ENCODE measurements at places on chromosomes 5 and 9.

DNA sequence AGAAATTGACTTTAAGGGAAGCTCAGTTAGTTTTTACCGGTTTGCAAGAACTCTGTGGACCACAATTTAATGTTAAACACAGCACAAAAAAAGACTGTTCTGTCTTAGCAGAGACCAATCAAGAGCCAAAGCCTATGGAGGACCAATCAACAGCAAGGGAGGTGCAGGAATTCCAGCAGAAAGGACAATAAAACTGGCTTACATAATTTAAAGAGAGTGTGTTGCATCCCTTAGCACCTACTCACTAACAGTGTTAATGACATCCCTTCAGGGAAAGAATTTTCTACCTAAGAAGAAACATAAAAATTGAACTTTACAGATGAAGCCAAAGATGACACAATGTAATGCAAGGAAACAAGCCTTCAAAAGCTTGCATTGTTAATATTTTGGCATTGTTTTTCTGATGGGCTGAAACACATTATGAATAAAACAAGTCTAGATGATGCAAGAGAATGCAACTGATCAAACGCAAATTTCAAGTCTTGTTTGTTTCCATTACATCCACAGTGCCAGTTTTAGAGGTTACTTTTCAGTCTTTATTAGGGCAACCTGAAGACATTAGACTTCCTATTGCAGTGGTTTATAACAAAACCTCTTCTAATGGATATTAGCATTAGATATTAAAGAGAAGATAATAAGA is 111.3 kb upstream of the FST start:
- DNase-seq = no peak
- H3K4me3 ChIP-seq = no peak overlapping the region
- peak overlapping the region; percentile 9 for H3K27ac ChIP-seq
- no peaks in the 10 kb centered on the region for H3K36me3 ChIP-seq

- H3K4me1 ChIP-seq = no peaks in the 10 kb centered on the region
- no peaks in the 10 kb centered on the region for H3K36me3 ChIP-seq
- H3K4me3 ChIP-seq = no peak overlapping the region
- H3K27me3 ChIP-seq = no peaks in the 10 kb centered on the region
- DNase-seq = no peak
Measured at GRCh38 chr5:29197631-29198454, 1995.6 kb upstream of the CDH6 start.

DNA sequence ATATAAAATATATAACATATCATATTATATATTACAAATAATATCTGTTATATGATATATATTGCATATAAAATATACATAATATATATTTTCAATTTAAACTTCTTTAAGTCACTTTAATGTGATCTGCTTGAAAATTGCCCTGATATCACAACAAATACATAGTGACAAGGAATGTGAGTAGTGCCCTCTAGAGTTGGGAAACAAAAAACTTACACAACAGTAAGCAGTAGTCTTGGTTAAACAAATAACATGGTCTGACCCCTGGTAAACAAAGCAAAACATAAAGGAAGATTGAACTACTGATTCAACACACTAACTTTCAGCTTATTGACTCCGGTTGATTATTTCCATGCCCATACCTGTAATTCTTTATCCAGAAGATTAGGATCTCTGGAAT is 188.3 kb upstream of the NMUR2 start:
- H3K27me3 ChIP-seq = no peaks in the 10 kb centered on the region
- no peak overlapping the region for H3K4me3 ChIP-seq
- no peak overlapping the region for H3K27ac ChIP-seq
- no peaks in the 10 kb centered on the region for H3K4me1 ChIP-seq

DNA sequence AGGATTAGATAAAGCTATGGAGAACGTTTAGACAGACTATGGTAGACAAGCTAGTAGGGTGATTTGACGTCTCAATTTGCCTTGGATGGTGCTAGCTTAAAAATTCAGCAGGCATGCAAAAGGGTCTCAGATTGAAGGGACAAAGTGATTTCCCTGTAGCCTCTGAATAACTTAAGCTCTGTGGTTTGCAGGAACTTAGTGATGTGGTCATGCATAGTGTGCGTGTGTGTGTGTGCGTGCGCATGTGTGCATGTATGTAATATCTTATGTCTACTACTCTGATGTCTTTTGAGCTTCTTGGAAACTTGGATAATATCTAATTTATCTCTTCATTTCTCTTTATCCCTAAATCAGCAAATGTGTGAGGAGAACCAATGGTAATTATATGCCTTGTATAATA is 183.6 kb upstream of the TNC start:
- H3K4me1 ChIP-seq = no peaks in the 10 kb centered on the region
- H3K4me3 ChIP-seq = no peak overlapping the region
- no peaks in the 10 kb centered on the region for H3K27me3 ChIP-seq

- H3K36me3 ChIP-seq = peaks cover 51% of the 10 kb centered on the region
- DNase-seq = peak; percentile 69
- peaks cover 10% of the 10 kb centered on the region for H3K4me1 ChIP-seq
- H3K27ac ChIP-seq = no peak overlapping the region
- no peaks in the 10 kb centered on the region for H3K27me3 ChIP-seq
Measured at GRCh38 chr9:130868230-130868629, 28.4 kb downstream of the QRFP start.

DNA sequence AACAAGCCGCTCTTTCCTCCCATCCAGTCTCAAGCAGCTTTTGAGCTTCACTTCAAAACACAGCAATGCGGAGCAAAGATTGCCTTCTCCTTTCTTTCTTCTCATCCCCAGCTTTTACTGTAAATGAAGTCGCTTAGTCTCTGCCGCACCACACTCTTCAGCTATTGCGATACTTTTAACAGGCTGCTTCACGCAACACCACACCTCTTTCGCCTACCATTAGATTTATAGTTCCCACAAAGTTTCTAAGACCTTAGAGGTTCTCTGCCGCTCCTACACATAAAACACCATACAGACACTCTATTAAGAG is 711 bp downstream of the PGGT1B start:
- no peaks in the 10 kb centered on the region for H3K27me3 ChIP-seq
- peak overlapping the region; percentile 89 for H3K4me3 ChIP-seq
- H3K36me3 ChIP-seq = peaks cover 9% of the 10 kb centered on the region
- peak overlapping the region; percentile 83 for H3K27ac ChIP-seq

- H3K27me3 ChIP-seq = no peaks in the 10 kb centered on the region
- no peak overlapping the region for H3K27ac ChIP-seq
- no peak overlapping the region for H3K4me3 ChIP-seq
- no peak for DNase-seq
- H3K36me3 ChIP-seq = peaks cover 3% of the 10 kb centered on the region
- H3K4me1 ChIP-seq = no peaks in the 10 kb centered on the region
Measured at GRCh38 chr5:157335534-157336422, 69.9 kb downstream of the CYFIP2 start.

DNA sequence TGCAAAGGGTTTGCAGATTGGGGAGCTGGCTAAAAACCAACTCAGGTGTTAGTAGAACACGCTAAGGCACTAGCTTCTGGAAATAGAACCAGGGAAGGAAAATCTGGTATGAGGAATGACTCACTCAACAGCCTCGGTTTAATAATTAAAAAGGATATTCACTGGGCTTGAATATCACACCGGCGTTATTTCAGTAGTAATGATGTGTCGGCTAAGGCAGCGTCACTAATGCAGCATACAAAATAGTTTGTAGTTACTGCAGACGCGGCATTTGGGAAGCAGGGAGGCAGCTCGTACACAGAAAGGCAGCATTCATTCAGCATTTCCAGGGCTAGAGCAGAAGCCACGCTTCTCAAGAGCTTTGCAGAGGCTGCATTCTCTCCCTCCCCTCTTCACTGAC is 1.7 kb downstream of the ADRA1B start:
- no peak overlapping the region for H3K4me3 ChIP-seq
- DNase-seq = no peak
- H3K27me3 ChIP-seq = no peaks in the 10 kb centered on the region
- peaks cover 25% of the 10 kb centered on the region for H3K4me1 ChIP-seq

DNA sequence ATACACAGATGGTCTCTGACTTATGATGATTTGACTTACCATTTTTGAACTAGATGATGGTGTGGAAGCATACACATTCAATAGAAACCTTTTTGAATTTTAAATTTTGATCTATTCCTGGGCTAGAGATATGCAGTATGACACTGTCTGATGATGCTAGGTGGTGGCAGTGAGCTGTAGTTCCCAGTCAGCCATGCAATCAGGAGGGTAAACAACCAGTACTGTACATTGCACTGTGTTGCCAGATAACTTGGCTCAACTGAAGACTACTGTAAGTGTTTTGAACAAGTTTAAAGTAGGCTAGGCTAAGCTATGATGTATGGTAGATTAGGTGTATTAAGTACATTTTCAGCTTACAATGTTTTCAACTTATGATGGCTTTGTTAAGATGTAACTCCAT is 859.1 kb upstream of the ARRDC3 start:
- no peaks in the 10 kb centered on the region for H3K36me3 ChIP-seq
- H3K4me1 ChIP-seq = no peaks in the 10 kb centered on the region
- no peak for DNase-seq
- no peak overlapping the region for H3K27ac ChIP-seq
- H3K4me3 ChIP-seq = no peak overlapping the region

DNA sequence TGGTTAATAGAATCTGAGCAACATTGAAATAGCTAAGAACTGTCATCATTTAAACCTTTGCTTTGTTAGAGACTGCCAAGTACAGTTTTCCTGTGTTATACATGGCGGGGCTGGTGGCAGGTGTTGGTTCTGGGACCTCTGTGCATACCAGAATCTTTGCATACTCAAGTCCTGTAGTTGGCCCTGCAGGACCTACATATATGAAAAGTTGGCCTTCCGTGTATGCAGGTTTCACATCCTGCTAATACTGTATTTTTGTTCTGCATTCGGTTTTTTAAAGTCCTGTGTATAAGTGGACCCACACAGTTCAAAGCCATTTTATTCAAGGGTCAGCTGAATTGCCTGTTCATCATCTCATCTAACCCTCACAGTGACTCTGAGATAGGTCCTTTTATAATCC is 36.4 kb downstream of the LARP1 start:
- DNase-seq = no peak
- no peaks in the 10 kb centered on the region for H3K27me3 ChIP-seq
- H3K27ac ChIP-seq = no peak overlapping the region
- H3K4me3 ChIP-seq = no peak overlapping the region

GRCh38 chr5:610011-610743 is 2.0 kb upstream of the CEP72 start:
- H3K36me3 ChIP-seq = no peaks in the 10 kb centered on the region
- H3K4me1 ChIP-seq = no peaks in the 10 kb centered on the region
- DNase-seq = no peak
- no peak overlapping the region for H3K4me3 ChIP-seq
- no peak overlapping the region for H3K27ac ChIP-seq

DNA sequence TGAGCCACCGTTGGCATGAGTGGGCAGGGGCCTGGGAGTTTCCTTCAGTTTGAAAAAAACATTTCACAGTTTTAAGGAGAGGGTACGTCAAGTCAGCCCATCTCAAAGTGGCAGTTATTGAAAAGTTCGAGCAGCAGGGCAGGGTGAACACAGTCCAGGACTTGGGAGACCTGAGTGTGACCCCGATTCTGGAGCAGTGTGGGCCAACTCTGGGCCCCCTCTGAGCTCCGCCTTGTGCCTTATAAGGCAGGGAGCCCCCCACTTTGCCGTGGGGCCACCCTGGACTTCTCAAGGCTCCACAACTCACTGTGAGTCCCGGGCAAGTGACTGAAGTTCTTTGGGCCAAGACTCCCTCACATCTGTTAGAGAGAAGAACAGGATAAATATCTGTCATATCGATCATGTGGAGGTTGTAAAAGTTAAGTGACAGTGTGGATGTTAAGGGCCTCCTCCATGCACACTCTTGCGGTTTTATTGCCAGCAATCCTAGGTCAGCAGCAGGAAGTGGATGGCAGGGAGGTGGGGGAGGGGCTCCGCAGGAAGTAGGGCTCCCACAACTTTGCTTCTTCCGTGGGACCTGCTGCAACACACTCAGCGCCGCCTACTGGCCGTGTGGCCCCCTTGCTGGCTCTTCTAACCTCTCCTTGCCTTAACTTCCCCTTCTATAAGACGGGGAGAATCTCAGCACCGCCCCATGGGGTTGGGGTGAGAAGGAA is 38.4 kb downstream of the HRH2 start:
- no peak overlapping the region for H3K4me3 ChIP-seq
- no peak overlapping the region for H3K27ac ChIP-seq
- DNase-seq = peak; percentile 55
- H3K36me3 ChIP-seq = no peaks in the 10 kb centered on the region
- no peaks in the 10 kb centered on the region for H3K27me3 ChIP-seq

DNA sequence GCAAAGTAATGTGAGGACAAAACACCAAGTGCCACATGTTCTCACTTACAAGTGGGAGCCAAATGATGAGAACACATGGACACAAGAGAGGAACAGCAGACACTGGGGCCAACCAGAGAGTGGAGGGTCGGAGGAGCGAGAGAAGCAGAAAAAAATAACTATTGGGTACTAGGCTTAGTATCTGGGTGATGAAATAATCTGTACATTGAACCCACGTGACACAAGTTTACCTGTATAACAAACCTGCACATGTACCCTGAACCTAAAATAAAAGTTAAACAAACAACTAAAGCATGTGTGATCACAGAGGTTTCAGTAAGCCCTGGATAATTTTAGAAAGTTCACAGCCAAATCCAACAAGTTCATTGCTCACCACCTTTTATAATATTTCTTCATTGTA is 160.1 kb downstream of the TENT4A start:
- H3K4me3 ChIP-seq = no peak overlapping the region
- no peaks in the 10 kb centered on the region for H3K27me3 ChIP-seq
- H3K36me3 ChIP-seq = no peaks in the 10 kb centered on the region
- no peak for DNase-seq
- H3K27ac ChIP-seq = no peak overlapping the region

DNA sequence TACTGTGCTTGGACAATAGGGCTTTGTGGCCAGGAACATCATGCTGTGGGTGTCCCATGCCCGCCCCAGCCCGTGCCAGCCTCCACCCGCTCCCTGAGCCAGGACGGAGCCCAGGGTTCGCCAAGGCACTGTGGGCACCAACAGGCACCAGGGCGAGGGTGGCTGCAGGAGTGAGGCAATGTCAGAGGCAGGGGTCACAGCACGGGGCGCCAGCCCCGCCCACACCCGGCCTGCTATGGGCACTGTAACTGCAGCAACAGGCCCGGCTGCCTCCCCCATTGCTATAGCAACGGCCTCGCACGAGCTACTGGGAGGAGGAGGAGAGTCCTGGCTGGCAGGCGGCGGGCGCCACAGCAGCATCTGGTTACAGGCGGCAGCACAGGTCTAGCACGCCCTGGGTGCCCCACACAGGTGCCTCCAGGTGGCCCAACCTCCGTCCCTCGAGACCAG is 2.5 kb downstream of the ABCA2 start:
- DNase-seq = peak; percentile 90
- no peaks in the 10 kb centered on the region for H3K36me3 ChIP-seq
